AG08396 (cell line): ENCODE measurements at places on chromosomes 4 and X.

DNA sequence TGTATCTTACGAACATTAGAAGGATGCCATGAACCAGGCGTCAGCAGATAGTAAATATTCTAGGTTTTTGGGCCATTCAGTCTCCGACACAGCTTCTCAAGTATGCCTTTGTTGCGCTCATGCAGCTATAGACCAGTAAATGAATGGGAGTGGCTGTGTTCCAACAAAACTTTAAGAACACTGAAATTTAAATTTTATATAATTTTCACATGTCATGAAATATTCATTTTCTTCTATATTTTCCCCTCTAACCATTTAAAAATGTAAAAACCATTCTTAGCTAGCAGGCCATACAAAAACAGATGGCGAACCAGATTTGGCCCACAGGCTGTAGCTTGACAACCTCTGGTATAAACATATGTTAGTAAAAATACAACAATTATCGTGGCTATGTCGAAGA, 151.8 kb upstream of the KIT start:
- DNase-seq, result no peak

DNA sequence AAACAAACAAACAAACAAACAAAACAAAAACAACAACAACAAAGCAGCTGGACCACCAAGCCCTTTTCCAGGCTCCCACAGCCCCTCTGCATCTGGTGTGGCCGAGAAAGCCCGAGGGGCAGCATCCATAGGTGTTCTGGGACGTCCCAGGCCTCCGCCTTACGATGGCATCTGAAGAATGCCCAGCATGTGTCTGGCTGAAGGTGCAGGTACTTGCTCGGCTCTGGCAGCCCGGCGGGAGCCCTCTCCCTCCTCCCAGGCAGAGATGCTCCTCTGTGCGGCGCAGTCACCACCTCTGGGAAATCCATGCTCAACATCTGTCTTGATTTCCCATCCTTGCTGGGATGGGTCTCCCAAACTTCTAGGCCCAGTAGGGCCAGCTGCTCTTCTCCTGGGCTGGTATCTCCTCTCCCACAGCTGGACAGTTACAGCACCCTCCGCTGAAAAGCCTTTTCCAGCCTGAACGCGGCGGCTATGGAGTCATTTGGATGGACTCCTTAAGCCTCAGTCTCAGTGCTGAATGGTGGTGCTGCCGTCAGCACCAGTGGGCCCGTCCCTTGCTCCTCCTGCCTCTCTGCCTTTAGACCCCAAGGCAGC, 4.3 kb downstream of the PSAPL1 start:
- DNase-seq, result no peak

- DNase-seq, result no peak
Measured at GRCh38 chr4:177265729-177266128, 43.9 kb upstream of the NEIL3 start.

DNA sequence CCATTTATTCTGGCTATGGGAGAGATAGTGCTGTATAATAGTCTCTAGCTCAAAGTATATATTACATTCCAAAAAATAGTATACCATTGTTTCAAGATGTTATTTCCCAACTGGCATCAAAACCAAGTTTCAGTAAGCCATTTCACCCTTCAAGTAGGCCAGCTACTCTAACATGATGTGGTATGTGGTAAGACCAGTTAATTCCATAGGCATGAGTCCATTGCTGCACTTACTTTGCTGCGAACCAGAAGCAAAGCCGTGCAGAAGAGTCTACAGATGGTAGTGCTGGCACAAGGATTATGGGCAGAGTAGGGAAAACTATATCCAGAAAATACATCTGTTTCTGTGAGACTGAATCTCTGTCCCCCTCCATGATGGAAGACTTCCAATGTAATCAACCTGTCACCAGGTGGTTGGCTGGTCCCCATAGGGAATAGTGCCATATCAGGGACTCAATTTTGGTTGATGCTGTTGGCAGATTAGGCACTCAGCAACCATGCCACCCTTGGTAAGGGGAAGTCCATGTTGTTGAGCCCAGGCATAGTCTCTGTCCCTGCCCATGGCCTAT, 49.8 kb upstream of the HSD17B10 start:
- peak; percentile 22 for DNase-seq

DNA sequence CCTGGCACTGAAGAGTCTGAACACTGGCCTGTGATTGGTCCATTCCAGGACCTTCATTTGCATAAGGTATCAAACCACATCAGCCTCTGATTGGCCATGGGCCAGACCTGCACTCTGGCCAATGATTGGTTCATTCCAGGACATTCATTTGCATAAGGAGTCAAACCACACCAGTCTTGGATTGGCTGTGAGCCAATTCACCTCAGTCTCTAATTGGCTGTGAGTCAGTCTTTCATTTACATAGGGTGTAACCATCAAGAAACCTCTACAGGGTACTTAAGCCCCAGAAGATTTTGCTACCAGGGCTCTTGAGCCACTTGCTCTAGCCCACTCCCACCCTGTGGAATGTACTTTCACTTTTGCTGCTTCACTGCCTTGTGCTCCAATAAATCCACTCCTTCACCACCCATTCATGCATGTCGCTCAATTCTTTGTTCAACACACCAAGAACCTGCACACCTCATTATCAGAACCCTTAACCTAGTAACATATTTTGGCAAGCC, 14.2 kb upstream of the HERC5 start:
- DNase-seq, result no peak

DNA sequence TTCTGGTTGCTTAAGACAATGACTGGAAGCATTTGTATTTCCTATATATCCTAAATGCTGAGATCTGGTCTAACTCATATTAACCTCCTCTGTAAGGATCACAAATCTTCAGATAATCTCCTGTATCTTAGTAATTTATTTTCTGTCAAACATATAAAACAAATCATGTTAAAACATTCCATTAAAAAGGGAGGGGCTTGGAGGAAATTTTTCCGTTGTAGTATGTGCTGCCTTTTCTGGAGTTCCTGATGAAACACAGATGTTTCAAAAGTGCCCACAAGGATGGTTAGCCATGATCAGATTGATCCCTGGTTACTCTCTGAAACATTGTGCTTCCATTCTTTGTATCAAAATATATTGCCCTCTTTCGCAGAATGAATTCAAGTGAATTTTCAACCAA, 182.1 kb downstream of the TENM3 start:
- no peak for DNase-seq

DNA sequence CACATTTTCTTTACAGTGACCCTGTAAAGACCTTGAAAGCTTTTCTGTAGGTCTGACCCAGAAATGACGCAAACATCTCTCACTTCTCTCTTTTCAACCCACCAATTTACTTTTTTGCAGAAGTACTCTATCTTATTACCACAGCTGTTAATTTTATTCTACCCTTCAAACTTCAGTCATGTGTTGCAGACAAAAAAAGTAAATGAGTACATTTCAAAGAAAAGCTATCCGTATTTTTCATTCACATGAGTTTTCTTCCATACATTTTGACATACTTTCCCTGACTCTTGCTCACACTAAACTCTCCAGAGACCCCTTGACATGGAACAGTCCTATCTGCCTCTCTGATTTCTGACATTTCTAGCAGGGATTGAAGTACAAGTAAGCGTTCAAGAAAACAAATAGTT, 51.7 kb downstream of the SLC7A11 start:
- no peak for DNase-seq

- no peak for DNase-seq
Measured at GRCh38 chr4:184318852-184319251, 101.2 kb upstream of the ENPP6 start.
